ENCODE measurements at places on chromosomes 5 and 9. TPM values are rescaled to one million over a fixed set of nuclear protein-coding genes. Genes with fewer than 3 reads are reported as not detected.

Gene RNF180
- 7.8 TPM for total RNA-seq

DNA sequence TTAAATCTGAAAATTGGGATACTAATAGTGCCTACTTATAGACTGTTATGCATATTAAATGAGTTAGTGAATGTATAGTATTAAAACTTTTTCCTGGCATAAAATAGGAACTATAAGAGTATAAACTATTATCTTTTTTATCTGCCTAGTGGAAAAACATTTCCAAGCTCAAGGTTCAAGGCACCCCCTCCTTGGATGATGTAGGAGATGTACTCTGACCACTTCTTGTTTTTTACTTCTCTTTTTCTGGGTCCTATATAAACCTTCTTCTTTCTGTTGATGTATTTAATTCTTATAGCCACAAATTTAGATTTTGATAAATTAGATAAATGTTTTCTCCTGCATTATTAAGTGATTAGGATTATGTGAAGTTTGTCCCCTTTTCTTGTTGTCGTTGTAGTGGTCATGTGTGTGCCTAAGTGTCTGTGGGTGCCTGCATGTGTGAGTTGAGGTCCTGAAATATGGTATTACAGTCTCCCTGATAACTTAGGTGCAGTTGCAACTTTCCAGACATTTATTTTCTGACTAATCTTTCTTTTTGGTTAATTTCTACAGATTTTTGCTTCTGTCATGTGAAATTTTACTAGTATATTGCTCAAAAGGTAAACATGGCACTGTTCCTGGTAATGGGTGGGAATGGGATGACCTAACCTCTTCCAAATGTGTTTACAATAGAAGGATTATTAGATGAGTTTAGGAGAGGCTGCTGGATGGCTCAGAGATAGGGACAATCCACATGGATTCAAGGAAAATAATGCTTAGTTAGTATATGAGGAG, 160.8 kb upstream of the CDKN2B start:
- H3K27ac ChIP-seq: no peak overlapping the region
- no peaks in the 10 kb centered on the region for H3K36me3 ChIP-seq
- no peaks in the 10 kb centered on the region for H3K27me3 ChIP-seq
- H3K4me1 ChIP-seq: no peaks in the 10 kb centered on the region
- DNase-seq: no peak

Gene KIF4B
- total RNA-seq: 0.10 TPM

DNA sequence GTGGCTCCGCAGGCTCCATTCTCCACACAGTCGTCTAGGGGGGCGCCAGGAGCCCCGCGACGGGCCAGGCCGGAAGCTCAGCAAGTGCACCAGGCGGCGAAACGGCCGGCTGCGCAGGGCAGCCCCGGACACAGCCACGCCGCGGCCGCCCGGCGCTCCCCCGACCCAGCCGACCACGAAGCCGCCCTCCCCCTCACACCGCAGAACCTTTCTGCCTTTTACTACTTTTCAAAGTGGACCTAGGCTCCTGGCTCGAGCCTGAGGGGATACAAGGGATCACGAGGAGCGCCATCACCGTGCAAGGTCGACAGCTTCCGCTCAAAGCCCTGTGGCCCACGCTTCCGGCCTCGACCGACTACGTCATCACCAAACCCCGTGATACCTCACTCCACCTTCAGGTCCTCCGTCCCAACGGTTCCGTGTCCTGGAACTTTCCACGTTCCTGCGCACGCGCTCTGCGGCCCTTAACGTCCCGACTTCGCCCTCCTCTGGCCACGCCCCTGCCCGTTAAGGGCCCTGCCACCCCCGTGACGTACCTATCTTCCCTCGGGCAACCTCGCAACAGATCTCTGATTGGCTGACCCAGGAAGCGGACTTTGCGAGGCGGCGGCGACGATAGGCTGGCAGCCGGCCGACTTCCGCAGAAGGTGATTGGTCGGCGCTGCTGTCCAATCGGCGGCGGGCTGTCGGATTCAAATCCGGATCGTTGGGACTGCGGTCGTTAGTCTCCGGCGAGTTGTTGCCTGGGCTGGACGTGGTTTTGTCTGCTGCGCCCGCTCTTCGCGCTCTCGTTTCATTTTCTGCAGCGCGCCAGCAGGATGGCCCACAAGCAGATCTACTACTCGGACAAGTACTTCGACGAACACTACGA, at the start of gene CKS2:
CKS2 (plus strand) TSS at position 721 of the 871 bp plus-strand sequence; CDS start at position 819, 98 bp downstream.
- H3K4me3 ChIP-seq: peak within 1 kb of the TSS; percentile 80
- DNase-seq: peak; percentile 97
- no peaks in the 10 kb centered on the region for H3K27me3 ChIP-seq
- peaks cover 29% of the 10 kb centered on the region for H3K36me3 ChIP-seq
- peak within 1 kb of the TSS; percentile 97 for H3K27ac ChIP-seq

Gene DEPDC1B
- 22.2 TPM for total RNA-seq

DNA sequence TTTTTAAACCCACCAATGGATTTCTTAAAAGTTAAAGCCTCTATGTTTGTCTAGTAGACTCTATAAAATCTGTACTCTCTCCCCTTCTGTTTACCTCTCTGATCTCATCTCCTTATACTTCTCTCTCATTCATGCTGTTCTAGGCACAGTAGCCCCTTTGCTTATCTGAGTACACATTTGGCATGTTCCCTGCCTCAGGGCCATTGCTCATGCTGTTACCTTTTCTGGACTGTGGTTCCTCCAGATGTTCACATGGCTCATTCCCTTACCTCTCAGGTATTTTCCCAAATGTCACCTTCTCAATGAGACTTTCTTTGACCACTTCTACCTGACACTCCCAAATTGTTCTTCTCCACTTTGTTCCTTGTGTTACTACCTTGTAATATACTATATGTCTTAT, 176.1 kb downstream of the CWC27 start:
- no peak for DNase-seq
- H3K4me3 ChIP-seq: no peak overlapping the region
- no peaks in the 10 kb centered on the region for H3K4me1 ChIP-seq

DNA sequence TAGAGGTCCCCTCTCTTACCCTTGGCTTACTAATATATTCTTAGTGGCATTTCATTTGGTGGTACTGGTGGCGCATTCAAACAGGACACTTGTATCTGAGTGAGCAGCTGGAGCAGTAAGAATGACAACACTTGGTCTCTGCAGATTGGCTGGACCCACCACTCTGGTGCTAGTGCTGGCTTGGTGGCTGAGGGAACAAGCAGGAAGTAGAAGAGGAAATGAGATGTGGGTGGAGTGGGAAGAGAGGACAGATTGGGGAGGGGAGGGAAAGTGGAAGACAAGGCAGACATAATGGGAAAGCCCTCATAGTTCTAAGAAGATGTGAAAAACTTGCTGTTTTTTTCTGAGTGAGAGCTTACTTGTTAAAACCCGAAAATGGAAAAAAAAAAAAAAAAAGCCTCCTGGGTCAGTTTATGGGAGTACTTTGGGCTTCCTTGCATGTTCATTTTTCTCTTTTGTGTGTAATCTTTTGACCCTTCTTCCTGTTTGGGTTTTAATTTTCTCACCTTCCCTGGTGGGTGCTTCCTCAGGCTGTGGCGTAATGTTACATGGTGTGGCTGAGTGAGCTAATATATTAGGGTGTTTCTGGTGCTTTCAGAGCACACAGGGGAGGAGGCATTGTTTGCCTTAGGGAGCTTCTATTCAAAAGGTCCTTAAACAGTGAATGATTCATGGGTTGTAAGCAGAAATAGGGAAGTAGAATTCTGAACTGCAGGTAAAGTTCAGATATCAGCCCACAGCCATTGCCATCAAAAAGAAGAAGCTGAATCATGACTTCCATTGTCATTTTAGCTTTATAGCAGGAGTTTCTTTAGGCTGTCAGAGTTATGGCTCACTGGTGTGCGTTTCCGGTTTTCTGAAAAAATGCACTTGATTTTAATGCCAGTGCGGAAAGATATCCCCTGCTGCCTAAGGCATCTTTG, 52.3 kb downstream of the TLE4 start:
- H3K27ac ChIP-seq: no peak overlapping the region
- H3K4me3 ChIP-seq: no peak overlapping the region
- no peaks in the 10 kb centered on the region for H3K27me3 ChIP-seq
- no peaks in the 10 kb centered on the region for H3K36me3 ChIP-seq

DNA sequence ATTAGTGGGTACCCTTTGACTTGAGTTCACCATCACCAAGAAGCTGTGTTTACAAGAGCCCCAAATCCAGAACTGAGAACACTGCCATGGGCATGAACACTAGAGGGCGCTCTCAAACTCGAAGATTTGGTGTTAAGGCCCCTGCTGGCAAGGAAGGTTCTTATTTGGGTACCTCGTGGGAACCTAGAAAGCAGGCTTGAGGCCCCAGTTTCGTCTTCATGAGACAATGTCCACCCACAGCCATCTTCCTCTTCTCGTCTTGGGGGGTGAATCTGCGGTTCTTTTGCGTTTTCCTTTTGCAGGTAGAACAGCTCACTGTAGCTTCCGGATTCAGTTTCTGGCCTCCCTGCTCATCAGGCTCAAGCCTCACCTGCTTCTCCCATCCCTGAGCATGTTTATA, 184.0 kb downstream of the SEMA5A start:
- H3K27ac ChIP-seq: no peak overlapping the region
- H3K27me3 ChIP-seq: no peaks in the 10 kb centered on the region
- H3K4me3 ChIP-seq: no peak overlapping the region
- H3K4me1 ChIP-seq: no peaks in the 10 kb centered on the region
- H3K36me3 ChIP-seq: no peaks in the 10 kb centered on the region
- DNase-seq: peak; percentile 33

- no peaks in the 10 kb centered on the region for H3K27me3 ChIP-seq
- DNase-seq: no peak
- no peaks in the 10 kb centered on the region for H3K36me3 ChIP-seq
These were observed 70.1 kb upstream of the NXNL2 start for GRCh38 chr9:88464851-88465250.

Gene ELAVL2
- total RNA-seq: not detected

Gene PRRX2
- total RNA-seq: 6.3 TPM

DNA sequence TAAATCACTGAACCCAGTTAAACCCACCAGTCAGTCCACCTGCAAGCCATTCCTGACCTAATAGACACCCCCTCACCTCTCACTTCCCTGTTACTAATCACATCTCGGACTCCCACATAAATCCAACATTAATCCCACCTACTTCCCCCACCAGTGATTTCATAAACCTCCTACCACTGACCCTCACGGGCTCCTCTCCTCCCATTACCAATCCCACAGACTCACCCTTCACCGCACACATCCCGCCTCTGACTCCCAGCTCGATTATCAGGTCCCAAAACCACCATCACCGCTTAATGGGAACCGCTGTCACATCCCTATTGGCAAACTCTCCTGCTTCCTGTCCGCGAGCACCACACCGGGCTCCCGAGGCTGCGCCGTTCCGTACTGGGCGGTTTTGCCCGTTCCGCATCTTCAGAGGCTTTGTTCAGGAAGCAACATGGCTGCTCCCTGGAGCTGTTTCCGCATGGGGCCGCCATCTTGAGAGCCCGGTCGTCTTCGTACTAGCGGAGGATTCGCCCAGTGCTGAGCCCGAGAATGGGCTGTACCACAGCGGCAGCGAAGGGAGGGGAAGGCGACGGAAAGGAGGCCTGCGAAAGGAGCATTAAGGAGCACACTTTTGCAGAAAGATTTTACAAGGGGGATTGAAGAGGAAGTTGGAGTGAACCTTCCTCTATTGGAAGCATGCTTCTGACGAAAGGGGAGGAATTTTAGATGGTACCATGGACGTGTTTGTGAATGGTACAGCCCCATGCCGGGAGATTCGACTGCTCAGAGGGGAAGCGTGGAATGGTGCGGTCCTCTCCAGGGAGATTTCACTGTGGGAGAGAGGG, at the start of gene ZNF300:
ZNF300 (minus strand) TSS at position 502 of the 833 bp plus-strand sequence. CDS start 1,825 bp downstream, outside the sequence.
- H3K4me3 ChIP-seq: no peak within 1 kb of the TSS
- H3K27me3 ChIP-seq: no peaks in the 10 kb centered on the region
- H3K36me3 ChIP-seq: no peaks in the 10 kb centered on the region
- no peak for DNase-seq
- no peaks in the 10 kb centered on the region for H3K4me1 ChIP-seq

DNA sequence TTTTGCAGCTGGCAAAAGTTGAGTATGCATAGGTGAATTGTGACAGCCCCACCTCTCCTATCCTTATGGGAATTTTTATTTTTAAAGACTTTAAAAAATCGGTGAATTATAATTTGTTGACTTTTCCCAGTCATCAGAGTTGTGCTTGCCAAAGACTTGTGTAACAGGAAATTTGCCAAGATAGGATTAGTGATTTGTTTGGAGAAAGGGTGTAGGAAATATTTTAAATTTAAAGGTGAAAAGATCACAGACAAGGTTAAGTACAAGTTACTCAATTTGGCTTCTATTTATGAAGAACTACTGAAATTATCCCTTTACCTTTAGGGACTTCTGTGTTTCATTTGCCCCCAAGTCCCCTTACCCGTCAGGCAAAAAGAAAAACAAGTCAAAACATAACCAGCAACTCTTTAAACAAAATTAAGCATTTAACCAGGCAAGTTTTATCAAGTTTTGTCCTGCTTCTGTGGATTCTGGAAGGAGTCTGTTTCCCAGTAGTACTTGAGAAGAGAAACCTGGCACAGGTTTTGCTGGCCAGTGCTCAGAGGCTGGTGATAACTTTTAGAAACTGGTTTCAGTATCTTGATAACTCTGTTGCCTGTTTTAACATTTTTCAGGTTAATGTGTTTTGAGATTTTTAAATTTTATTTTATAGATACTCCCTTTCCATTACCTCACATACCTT, 285.4 kb downstream of the MAST4 start:
- H3K4me3 ChIP-seq: no peak overlapping the region
- H3K36me3 ChIP-seq: no peaks in the 10 kb centered on the region
- H3K4me1 ChIP-seq: no peaks in the 10 kb centered on the region
- no peaks in the 10 kb centered on the region for H3K27me3 ChIP-seq
- no peak overlapping the region for H3K27ac ChIP-seq
- no peak for DNase-seq

Gene SAXO1
- not detected for total RNA-seq

Gene C5orf63
- total RNA-seq: 9.8 TPM

DNA sequence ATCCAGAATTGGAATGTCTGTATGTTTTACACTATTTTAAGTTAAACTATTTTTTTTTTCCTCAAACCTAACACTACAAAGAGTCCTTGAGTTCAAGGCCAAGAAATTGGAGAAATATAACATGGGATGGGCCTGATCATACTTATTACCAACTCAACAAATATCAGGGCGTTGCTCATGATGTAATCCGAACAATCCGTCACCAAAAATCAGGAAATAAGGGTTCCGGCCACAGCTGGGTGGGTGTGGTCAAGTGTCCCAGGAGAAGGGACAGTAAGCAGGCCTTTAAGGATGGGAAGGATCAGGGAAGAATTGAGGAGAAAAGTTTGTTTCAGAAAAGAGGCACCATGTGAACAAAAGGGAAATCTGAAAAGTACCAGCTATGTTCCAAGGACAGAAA, 29.8 kb downstream of the MED27 start:
- no peaks in the 10 kb centered on the region for H3K4me1 ChIP-seq
- no peak for DNase-seq
- no peak overlapping the region for H3K4me3 ChIP-seq
- H3K27me3 ChIP-seq: no peaks in the 10 kb centered on the region
- H3K36me3 ChIP-seq: no peaks in the 10 kb centered on the region
- no peak overlapping the region for H3K27ac ChIP-seq

DNA sequence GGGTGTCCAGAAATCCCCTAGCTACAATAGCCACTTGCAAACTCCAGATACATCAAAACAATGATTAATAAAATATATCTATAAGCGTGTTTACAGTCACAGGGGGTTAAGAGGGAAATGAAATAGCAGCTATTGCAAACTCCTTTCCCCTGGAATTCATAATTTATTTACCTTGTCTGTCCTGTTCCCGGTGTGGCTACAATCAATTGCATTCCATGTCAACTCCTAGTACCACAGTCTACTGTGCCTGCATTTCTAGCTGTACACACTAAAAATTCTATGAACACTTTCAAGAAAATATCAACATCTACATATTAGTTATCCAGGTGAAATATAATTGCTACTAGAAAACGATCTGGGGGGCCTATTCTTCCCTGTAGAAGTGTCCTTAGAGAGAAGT, 217.6 kb downstream of the ELAVL2 start:
- H3K36me3 ChIP-seq: no peaks in the 10 kb centered on the region
- no peaks in the 10 kb centered on the region for H3K4me1 ChIP-seq
- no peaks in the 10 kb centered on the region for H3K27me3 ChIP-seq

Gene ITGA1
- 1.6 TPM for total RNA-seq
